ENCODE measurements at places on chromosomes 11 and 22.

DNA sequence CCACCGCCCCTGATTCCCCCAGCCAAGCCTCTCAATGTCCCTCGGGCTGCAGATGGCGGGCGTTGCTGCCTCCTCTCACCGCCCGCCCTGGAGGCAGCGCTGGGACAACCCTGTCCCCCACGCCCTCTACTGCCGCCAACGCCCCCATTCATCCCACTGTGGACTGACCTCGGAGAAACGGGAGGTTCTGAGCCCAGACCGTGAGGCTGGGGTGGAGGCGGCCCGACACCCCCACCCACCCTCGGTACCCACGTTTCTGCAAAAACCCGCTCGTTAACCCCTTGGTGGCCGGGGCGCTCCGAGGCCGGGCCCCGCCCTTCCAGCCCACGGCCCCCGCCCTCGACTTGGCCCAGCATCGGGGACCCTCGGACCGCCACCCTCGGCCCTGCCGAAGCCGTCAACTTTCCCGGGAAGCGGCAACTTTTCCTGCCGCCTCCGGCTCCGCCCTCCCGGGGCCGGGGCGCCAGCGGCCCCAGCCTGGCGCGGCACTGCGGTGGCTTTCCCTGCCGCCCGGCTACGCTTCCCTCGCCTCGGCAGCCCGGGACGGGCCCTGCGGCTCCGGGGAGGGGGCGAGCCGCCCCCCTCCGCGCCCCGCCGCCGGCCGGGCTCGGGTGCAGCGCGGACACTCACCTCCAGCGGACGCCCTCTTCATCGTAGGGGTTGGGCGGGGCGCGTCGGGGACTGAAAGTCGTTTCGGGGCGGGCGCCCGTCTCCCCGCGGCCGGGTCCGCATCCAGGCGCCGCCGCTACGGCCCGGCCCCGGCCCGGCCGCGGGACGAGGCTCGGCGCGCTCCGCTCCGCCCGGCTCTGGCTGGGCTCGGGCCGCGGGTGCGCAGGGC, 458 bp downstream of the RTN4R start:
- DNase-seq, result no peak

DNA sequence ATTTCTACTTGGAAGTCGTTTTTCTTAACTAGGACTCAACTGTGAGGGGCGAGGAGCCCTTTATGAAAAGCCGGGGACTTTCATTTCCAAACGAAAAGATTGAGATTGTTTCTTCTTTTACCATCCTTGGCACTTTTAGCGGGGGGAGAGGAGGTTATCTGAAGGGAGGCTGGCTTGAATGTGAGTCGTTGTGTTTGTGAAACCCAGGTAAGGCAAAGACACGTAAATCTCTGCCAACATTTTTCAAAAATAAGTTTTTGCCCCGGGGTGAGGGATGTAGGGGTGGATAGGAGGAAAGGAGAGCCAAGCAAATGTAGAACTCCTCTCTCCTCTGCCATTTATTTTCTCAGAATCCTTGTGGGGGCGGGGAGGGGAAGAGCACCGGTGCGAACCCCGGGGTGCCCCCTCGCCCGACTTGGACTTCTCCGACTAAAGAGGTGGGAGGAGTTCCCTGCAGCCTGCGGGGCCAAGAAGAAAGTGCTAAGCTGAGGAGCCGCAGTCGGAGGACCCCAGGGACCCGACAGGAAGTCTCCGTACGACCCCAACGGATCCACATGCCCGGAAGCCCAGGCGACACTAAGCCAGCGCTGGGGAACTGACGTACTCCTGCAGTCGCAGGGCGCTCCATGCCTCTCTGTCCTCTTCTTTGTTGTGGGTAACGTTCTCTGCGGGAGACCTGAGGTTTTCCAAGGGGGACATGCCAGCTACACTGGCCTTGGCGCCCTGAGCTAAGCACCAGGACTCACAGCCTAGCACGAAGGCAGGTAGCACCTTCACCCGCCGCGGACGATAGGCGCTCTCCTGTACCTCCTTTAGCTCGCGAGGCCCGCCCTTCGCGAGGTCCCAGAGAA, 2.4 kb upstream of the WT1 start:
- DNase-seq, result no peak

- no peak for DNase-seq
Observed at GRCh38 chr11:101442171-101442570, 141.6 kb downstream of the TRPC6 start.

DNA sequence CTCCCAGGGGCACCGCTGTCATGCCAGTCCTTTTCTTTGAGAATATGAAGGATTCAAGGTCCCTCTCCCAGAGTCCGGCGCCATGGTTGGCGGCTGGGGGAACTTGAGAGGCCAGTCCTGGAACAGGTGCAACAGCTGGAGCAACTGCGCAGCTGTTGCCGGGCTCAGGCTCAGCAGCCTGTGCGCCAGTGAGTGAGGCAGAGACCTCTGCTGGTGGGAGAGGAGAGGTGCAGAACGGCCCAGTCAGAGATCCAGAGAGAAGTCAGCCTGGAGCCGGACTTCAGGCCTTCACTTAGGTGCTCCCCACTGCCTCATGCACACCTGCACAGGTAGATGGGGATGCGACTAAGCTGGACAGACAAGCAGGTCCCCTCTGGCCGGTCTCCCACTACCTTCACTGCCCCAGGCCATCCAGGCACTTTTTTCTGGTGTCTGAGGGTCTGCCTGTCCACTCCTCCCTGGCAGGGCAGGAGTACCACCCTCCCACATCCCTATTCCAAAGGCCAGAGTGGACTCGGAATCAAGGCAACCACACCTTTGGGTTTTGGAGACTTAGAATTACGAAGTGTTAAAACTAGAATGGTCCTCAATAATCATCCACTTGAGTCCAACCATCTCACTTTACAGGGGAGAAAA, 4.6 kb downstream of the CHRDL2 start:
- DNase-seq, result peak; percentile 29

GRCh38 chr11:78295991-78296930, 107.5 kb downstream of the USP35 start:
- DNase-seq, result no peak

GRCh38 chr11:132639986-132640385, 892.3 kb downstream of the OPCML start:
- no peak for DNase-seq

- peak; percentile 74 for DNase-seq
Observed at GRCh38 chr11:119106564-119107537, at the start of gene C2CD2L. Gene C2CD2L, plus strand, starts transcription at chr11:119107344. Its CDS starts 398 bp downstream, at chr11:119107742.

DNA sequence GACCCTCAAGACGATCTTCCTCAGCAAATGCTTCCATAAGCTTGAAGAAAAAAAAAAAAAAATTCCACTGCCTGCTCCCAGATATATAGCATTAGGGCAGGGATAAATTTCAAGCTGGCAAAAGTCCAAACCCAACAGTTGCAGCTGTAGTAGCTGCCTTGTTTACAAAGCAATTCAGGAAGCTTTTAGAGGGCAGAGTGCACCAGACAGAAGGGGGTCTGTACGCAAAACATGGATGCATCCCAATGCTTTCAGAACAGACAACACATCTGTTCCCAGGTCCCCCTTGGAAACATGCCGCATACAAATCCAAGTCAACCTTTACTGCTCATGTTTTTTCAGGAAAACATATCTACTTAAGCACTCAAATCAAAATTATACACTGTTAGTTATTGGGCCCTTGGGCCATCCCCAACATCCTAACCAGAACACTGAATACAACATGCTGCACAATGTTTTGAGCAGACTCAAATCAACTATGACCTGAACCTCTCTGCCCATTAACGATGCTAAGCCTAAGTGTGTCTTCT, 94.5 kb downstream of the CADM1 start:
- DNase-seq, result no peak

DNA sequence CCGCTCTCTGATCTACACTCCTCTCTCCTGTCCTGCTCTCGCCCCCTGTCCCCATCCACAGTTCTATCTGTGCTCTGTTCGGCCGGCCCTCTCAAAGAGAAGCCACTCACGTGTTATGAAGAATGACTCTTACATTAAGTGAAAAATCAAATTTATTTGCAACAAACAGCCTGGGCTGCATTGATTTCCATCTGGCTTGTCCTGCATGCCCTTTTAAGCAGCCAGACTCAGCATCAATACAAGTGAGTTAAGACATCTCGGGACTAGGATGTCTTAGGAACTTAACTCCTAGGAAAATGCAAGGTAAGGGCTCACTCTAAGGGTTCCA, 373.5 kb downstream of the TENM4 start:
- DNase-seq, result no peak

DNA sequence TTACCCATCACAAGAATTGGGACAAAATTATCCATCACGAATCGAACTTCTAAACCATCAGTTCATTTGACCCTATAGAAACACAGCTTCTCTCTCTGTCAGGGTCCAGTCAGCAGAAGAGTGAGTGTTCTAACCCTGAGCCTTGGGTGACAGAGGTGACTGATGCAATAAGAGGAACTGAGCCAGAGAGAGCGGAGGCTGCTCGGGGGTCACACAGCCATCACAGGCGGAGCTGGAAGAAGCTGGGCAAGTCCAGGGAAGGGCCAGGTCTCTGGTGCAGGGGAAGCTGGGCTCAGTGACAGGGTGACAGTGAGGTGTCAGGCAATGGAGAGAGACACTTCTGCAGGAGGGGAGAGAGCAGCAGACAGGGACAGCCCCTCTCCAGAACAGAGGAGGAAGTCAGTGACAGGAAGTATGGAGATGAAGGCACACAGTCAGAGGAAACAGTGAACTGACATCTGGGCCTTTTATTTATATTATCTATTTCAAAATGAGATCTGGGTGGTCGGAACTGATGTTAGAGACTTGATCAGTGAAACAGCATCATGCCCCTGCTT, 184.0 kb upstream of the TBCEL start:
- DNase-seq, result no peak

- no peak for DNase-seq
Observed at GRCh38 chr22:22953791-22954190, 66.2 kb downstream of the IGLL5 start.

DNA sequence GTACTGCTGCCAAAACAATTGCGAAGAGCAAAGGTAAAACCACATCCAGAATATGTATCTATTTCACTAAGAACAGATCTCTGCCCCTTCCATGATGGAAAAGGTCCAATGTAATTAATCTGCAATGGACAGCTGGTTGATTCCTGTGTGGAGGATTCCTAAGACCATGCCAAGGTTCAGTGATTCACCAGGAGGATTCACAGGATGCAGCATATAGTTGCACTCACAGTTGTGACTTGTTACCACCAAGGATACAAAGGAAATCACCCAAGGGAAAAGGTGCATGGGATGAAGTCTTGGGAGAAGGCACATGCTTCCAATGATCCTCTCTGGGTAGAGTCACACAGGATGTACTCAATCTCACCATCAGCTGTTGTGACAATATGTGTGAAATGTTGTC, 35.1 kb upstream of the CUL5 start:
- no peak for DNase-seq

GRCh38 chr22:49012712-49013395, 814.8 kb downstream of the BRD1 start:
- DNase-seq, result no peak

GRCh38 chr22:40302149-40302548, 44.2 kb upstream of the ADSL start:
- DNase-seq, result no peak

DNA sequence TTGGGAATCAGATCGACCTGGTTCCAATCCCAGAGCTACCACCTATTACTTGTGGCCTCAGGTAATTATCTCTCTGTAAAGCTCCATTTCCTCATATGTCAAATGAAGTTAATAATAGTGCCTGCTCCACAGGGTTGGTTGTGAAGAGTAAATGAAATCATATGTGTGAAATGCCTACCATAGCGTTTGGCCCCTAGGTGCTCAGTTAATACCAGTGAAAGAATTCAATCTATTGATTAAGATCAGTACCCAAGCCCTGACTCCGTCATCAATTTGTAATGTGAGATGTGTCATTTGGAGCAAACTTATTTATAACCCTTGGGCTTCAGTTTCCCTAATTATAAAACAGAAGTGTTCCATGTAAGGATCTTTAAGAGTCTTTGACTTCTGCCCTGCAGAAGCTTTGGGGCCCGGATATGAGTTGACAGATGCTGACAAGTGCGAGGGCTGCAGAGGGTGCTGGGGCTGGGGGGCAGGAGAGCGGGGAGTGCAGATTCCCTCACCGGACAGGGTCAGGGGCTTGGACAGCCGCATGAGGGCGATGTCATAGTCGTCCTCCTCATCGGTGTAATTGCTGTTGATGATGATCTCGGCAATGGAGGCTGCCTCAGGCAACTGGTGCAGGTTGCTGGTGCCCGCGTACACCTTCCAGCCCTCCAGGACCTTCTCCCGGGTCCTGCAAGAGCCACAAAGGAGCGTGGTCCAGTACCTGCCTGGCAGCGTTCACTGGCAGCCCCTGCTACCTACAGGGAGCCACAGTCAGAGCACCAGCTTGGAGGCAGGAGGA, 20.9 kb downstream of the TMPRSS13 start:
- DNase-seq, result no peak

DNA sequence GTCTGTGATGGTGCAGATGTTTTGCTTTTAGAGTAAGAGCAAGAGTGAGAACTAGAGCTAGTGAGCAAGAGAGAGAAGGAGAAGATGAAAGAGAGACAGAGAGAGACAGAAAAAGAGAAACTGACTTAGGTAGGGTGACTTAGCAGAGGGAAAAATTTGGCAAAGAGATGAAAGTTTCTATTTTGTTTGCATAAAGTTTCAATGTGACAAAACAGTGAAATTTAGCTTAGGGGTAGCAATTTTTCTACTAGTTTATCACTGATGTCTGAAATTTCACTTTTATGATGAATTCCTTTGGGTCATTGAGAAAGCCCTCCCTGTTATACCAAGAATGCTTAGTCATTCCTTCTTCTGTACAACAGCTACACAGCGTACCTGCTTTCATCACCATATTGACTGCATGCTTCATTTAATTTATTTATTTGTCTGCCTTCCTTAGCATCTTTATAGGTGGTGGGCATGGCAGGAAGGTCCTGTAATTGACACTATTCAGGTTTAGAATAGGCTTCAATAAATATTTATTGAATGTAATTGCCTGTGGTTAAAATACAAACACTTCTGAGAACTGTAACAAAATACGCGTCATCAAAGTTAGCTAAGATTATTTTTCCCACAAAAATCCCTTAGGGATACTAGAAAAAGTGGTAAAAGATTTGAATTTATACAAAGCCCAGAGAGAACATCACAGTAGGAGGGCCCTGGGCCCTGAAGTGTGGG, 19.9 kb upstream of the CTSC start:
- no peak for DNase-seq

- DNase-seq, result no peak
Observed at GRCh38 chr11:7595016-7595866, 78.1 kb downstream of the CYB5R2 start.

- DNase-seq, result no peak
Observed at GRCh38 chr11:127859941-127860354, 727.4 kb downstream of the ETS1 start.

GRCh38 chr11:15468466-15468865, 353.7 kb downstream of the INSC start:
- DNase-seq, result no peak

GRCh38 chr22:48140261-48140813, 1377.9 kb downstream of the TBC1D22A start:
- DNase-seq, result no peak

DNA sequence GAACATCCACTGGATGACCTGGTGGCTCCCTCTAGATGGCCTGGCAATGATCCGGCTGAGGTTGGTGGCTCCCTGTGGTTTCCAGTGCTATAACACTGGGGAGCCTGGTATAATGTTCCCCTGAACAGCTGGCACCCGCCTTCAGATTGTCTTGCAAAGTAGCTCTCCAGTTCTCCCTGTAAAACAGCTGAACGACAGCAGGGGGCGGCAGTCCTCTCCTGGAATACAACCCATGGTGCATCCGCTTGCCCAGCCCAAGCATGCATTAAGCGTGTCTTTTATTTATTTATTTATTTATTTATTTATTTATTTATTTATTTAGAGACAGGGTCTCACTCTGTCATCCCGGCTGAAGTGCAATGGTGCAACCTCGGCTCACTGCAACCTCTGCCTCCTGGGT, 258.9 kb downstream of the BUD13 start:
- DNase-seq, result no peak
